ENCODE measurements at places on chromosomes 13 and 19.
A peak's percentile ranks its signal among the peaks of the same experiment; 100 is the strongest.

DNA sequence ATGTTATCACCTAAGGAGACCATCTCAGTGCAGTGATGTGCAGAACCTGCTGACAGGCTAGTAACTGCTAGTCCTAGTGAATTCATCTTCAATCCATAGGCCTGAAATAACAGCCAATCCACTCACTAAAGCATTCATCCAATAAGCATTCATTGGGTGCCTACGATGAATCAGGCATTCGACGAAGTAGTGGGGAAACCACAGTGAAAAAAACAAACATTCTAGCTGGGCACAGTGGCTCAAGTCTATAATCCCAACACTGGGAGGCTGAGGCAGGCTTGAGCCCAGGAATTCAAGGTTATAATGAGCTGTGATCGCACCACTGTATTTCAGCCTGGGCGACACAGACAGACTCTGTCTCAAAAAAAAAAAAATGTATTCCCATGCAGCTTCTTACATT, 135.6 kb downstream of the RNF17 start:
- DNase-seq, result no peak

DNA sequence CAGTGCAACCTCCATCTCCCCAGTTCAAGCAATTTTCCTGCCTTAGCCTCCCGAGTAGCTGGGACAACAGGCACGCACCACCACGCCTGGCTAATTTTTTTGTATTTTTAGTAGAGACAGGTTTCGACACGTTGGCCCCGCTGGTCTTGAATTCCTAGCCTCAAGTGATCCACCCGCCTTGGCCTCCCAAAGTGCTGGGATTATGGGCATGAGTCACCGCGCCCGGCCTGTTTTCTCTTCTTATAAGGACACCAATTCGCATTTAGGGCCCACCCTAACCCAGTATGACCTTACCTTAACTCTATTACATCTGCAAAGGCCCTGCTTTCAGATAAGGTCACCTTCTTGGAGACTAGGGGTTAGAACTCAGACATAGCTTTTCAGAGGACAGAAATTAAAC, 35.1 kb downstream of the TMEM161A start:
- DNase-seq, result no peak

GRCh38 chr19:15412832-15413231, 6.0 kb downstream of the AKAP8L start:
- no peak for DNase-seq

- DNase-seq, result no peak
Observed at GRCh38 chr13:28542804-28543203, 47.9 kb upstream of the FLT1 start.

DNA sequence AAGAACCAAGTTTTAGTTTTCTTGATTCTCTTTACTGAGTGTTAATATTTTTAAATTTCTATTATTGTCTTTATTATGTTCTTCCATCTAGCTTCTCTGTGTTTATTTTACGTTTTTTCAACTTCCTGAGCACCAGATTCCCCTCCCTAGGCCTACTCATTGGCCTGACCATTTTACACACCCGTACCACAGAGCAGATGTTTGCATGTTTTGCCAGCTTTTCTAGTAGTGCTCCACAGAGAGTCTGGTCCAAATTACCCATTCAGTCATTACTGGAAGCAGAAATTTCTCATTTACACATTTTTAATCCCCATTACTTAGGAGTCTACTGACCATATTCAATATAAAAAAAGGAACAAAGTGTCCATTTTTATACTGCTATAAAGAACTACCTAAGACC, 66.9 kb downstream of the ING1 start:
- DNase-seq, result no peak

GRCh38 chr13:51223560-51224270, 1.5 kb downstream of the FAM124A start:
- no peak for DNase-seq

- DNase-seq, result no peak
Observed at GRCh38 chr19:16326401-16327168, 2.0 kb downstream of the KLF2 start.

DNA sequence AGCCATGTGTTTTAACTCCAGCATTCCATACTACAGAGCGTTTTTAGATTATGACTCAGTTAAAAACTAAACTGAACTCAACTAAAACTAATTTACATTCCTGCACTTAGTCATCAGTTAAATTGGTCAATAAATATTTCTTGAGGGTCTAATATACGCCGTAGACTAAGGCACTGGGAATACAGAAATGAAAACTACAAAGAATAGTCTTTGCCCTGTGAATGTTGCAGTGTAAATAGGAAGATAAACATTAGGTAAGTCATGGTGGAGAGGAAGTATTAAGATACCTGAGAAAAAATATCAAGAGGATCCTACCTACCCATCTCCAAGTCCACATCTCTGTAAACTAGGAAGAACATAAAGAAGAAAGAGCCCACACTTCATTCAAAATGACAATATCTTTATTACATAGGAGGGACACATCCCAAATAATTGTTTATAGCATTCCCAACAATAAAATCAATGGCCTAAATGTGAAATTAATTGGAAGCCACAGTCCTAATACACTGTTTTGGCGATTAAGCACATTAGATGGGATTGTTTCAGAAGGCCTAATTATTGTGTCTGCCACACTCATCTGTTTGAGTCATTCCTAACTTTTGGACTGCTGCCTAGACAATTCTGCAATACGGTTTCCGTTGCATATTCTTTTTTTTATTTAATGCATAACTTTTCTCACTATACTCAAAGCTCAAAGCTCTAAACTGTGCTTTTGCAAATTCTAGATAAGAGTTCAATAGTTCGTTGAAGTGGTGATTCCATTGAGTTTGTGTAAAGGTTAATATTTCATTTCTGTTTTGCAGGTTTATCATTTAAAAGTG, 52.9 kb downstream of the MBNL2 start:
- DNase-seq, result no peak

GRCh38 chr13:30908416-30908980, 2.4 kb downstream of the MEDAG start:
- no peak for DNase-seq

DNA sequence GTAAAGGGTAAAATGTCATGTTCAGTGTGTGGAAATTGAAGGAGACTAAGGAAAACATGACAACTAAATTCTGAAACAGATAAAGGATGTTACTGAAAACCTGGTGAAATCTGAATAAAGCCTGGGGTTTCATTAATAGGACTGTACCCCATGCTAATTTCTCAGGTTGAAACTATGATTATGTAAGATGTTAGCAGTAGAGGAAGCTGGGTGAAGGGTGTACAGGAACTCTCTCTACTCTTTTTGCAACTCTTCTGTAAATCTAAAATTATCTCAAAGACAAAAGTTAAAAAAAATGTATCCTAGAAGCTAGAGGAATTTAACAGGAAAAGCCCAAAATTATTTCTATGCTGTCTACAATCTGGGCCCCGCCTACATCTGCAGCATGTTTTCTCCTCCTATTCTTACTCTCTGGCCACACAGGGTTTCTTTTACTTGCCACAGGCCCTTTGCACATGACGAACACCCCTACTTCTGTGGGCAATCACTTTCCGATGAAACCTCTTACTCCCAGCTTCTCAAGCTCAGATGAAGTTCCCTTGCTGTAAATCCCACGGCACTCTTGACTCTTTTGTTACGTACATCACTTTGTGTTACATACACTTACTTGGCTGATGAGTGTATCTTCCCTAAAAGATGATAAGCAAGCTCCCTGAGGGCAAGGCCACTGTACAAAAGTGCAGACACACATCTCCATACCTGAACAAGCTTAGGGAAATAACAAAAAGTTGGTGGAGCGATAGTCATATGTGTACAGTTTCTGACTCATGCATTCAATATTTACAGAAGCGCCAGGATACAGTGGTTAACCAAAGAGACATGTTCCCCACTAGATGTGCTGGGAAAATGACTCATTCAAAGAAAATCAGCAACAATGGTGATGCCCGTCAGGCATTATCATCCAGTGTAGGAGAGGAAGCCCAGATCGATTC, 32.6 kb downstream of the RUBCNL start:
- DNase-seq, result no peak

- DNase-seq, result no peak
Observed at GRCh38 chr13:44802491-44802890, 186.8 kb downstream of the NUFIP1 start.

DNA sequence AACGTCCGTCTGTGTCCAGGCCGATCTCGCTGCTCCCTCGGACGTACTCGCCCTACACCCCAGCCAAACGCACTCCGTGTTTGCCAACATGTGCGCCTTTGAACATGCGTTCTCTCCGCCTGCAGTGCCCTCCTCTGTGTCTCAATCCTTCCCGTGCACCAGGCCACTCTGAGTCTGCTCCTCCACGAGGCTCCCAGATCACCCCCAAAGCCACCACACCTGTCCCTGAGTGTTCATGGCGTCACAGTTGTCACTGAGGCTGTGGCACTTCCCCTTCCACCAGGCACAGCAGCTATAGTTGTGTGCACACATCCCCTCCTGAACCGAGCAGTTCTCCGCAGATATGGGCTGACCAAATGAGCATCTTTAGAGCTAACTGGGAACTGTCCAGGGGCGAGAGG, 35.6 kb downstream of the RASA3 start:
- DNase-seq, result no peak

DNA sequence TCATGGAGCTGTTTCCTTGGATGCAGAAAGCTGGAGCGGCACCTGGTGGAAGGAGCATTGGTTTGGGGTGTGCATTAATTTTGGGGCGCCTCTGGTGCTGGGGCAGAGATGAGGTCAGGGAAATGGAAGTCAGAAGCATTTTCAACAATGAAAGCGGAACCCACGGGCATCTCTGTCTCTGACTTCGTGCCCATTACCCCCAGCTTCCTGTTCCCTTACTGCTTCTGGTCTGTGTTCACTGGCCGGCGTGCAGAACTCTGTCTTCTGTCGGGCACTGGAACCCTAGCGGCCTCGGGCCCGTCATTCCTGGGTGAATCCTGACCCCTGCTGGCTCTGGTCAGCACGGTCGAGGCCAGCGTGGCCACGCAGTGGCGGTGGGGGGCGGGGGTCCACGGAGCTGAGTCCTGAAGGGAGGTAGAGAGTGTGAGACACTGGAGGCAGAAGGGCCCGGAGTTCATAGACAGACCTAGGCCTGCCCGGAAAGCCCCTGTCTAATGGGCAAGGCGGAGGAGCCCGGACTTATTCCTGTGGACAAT, 7.9 kb upstream of the LINGO3 start:
- DNase-seq, result no peak

DNA sequence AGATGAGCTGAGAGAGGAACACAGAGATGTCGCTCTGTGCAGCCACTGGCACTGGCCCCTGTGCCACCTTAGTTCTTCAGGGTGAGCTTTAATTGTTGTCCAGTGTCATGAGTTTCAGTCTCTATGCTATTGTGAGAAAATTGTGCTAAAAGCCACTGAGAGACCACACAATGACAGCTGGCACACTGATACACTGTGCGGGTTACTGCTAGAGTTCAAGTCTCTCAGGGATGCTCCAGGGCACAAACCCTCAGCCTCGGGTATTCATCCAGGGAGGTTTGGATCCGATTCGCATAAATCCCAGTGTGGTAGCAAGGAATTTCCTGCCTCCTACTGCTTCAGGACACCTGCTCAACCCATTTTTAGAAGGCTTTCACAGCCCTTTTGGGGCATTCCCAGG, 68.1 kb upstream of the EDNRB start:
- no peak for DNase-seq

GRCh38 chr19:44592451-44592890, 20.9 kb upstream of the IGSF23 start:
- DNase-seq, result no peak

DNA sequence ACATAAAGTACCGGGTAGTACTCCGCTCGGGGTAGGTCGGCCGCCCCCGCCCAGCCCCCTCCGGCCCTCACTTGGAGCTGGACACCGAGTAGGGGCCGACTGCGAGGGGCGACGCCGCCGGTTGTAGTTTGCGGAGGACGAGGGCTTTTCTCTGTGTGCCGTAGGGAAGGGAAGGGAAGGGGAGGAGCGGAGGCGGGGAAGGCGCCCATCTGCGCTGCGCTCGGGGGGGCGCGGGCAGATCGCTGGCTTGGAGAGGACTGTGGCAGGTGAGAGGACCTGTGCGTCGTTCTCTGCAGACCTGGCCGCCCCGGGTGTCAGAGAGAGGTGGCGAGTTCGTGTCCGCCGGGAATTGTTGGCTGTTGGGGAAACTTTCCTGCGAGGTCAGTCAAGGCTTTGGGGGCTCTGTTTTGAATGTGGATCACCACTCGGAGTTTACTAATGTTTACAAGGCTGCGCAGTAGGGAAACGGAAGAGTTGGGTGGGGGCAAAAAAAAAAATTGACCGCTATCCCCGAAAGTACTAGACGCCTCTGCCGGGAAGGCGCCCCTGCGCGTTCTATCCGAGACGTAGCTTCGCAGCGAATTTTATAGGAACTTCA, 1.4 kb downstream of the ING1 start:
- peak; percentile 59 for DNase-seq

DNA sequence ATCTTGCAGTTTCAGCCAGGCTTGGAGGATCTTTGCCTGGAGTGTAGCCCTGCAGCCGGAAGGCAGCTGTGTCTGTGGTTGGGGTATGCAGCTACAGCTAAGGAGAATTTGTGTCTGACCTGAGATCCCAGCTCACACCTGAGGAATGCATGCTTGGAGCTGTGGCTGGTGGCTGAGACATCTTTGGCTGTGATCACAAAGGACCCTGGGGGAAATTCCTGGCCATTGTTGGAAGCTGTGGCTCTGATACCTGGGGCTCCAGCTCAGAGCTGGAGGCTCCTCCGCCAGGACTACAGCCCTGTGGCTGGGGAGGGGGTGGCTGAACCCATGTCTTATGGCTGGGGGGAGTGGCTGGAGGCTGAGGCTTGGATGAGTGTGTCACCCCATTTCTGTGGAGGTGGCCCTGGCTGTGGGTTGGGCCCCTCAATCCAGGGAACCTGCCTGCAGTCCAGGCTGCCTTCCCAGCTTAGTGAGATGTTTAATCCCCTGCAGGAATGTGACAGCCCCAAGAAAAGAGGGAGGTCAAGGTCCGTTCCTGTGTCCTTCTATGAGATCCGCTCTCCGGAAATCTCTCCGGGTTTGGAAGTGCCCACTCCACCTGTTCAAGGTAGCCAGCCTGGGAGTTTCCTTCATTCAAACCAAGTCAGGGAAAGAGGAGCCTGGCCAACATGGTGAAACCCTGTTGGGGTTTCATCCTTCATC, 27.6 kb downstream of the ARHGEF18 start:
- DNase-seq, result no peak
